ENCODE measurements at places on chromosomes 12 and 14.
A peak's percentile ranks its signal among the peaks of the same experiment; 100 is the strongest.

GRCh38 chr14:70652871-70653270 lies 11.2 kb downstream of the TTC9 start:
- DNase-seq = no peak

DNA sequence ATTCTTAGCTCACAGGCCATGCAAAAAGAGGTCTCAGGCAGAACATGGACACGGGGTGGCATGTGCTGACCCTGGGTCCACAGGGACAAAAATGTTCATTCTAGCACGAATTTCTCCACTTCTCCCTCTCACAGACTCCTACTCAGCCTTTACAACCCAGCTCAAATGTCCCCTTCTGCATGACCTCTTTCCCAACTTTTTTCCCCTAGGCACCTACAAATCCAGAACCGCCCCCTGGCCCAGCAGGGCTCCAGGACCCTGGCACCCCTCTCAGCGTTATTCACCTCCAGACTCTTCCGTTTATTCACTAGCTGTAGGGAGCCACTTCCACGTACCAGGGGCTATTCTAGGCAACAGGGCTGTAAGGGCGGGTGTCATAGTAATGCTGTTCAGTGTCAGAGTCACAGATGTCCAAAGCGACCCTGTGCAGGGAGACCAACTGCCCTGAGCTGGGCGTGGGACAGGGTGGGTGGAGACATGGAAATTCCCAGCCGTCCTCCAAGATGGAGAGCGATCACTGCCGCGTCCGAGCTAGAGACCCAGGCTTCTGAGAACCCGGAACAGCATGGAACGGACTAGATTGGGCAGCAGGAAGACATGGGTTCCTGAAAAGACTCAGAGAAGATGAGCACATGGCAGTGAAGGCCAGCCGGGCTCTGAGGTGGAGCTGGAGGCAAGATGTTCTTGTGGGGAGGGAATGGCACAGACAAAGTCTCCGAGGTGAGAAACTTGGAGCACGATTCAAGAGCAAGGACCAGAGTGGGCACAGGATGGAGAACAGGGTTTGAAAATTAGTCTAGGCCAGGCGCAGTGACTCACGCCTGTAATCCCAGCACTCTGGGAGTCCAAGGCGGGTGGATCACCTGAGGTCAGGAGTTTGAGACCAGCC lies 274.9 kb upstream of the RTL1 start:
- no peak for DNase-seq

DNA sequence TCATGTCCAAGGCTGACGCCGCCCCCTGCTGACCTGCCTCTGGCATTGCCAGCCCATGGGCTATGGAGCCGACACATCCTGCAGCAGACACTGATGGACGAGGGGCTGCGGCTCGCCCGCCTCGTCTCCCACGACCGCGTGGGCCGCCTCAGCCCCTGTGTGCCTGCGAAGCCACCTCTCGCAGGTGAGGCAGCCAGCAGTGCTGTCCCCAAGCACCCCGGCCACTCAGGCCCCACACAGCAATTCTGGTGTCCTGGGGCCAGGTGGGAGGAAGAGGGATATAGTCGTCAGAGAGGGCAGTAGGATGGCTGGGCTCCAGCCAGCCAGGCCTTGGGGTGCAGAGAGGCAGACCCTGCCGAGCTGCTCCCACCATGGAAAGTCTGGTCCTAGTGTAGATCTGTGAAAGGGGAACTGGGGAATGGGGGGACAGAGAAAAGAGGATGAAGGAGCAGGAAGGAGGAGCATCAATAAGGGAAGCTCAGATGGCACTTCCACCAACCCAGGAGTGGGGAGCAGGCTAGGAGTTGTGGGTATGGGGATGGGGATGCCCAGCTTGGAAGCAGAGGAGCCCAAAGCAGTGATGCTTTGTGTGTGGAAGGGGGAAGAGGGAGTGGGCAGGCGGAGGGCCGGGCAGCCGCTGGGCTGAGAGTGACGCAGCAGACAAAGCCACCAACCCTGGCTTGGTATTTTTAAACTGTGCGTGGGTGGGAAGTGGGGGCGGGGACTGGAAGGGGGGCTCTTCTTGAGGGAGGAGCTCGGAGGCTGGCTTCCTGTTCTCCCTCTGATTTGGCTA lies 4.7 kb downstream of the NAB2 start:
- peak; percentile 40 for DNase-seq

DNA sequence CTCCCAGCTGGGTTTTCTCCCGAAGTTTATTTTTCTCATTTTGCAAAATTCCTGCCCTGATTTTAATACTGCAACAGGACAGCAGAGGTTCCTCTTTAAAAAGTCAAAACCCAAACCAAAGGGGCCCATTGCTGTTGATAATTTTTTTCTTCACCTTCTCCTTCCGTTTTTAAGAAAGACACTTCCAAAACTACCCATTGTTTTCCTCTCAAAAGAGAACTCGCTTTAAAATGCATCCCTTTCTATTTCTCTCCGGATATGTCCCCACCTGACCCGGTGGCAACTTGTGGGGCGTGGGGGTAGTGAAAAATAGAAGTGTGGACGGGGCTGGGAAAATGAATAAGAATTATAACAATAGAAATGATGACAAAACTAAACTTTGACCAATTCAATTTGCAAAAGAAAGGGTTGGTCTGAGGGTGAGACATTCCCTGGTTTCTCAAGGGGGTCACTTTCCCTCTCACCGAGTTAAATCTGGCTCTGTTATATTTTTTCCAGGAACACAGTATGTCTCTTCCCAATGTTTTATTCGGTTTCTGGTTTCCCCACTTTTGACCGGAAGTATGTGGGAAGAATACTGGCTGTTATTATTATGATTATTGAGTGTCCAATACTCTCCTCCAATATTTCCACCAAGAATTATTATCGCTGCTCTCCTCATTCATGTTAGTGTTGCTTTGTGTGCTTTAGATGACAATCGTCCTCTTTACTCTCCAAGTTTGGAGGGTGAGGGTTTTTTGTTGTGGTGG lies 4.1 kb upstream of the TBX5 start:
- no peak for DNase-seq

- DNase-seq = no peak
Observed at GRCh38 chr14:104419865-104420505, 159.6 kb upstream of the C14orf180 start.

DNA sequence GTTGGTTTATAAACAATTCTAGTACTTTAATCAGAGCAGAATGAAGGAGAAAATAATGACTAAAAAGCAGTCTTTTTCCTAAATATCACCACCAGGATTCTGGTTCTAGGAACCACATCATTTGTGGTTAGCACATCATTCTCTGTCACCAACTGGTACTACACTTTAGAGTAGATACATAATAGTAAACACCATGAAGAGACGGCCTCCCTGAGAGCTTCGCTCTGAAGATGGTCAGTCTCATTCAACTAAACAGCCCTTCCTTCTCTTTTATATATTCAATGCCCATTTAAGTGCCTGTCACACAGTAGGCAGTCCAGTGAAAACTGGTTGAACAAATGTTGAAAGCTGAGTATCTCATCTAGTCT lies 10.9 kb downstream of the SLC38A2 start:
- no peak for DNase-seq

GRCh38 chr12:4862809-4863208 lies 46.9 kb upstream of the KCNA1 start:
- DNase-seq = no peak

GRCh38 chr12:75959506-75959905 lies 72.1 kb downstream of the PHLDA1 start:
- DNase-seq = no peak

GRCh38 chr12:120800665-120801064 lies 75.0 kb downstream of the ACADS start:
- DNase-seq = no peak

DNA sequence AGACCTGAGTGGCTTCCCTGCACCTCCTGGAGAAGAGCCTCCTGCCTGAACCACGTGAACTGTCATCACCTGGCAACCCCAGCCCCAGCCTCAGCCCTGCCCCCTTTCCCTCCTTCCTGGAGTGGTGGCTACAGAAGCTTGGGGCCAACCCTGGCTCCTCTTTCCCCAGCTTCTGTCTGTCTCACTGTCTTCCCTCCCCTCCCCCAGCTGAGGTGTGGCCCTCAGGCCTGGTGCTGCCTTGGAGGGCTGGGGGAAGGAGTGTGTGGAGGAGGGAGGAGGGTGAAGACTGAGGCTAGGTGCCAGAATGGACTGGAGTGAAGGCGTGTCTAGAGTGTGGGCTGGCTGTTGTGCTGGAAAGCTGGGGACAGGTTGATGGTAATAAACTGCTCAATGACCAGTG lies 9.7 kb downstream of the NFATC4 start:
- no peak for DNase-seq

GRCh38 chr14:105913221-105913620 lies 386.8 kb downstream of the TMEM121 start:
- no peak for DNase-seq

- no peak for DNase-seq
Observed at GRCh38 chr12:8630131-8630530, 17.5 kb upstream of the AICDA start.

DNA sequence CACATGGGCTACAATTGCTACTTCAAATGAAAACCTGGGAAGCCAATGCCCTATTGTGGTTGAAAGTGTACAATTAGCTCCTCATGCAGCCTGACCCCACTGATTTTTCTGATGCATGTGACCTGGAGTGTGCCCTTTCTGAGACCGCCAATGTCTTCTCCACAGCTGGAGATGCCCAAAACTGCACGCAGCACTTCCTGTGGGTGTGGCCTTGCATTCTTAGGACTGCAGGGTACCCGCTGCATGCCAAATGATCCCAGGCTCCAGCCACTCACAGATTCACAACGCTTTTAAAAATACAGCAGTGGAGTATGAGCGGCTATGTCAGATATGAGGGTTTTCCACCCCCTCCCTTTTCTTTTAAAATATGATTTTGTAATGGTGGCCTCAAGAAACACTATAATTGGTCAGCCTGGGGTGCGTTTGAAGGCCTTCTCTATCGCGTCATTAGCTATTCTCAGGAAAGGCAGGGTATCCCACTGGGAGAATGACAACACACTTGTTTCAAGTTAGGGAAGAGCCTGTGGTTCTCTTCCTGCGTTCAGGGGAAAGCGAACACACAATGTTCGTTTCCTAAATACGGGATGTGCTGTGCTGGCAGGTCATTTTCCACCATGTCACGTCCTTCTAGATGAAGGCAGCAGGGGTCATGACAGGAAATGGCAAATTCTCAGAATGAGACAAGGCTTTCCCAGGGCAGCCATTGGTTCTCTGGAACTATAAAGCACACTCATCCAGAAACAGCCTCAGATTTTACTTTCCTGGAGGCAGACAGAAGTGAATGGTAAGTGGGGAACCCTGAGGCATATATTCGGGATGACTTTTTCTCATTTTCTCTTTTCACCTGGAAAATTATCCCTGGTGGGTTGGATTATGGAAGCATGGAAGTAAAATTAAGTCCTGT lies at the start of gene APOLD1:
APOLD1 (plus strand) TSS at position 749 of the 904 bp plus-strand sequence; CDS start at position 782, 33 bp downstream.
- DNase-seq = no peak

GRCh38 chr14:64800000-64800399 lies 79.7 kb downstream of the SPTB start:
- no peak for DNase-seq
